ENCODE measurements at places on chromosomes 7 and 10. TPM values are rescaled to one million over a fixed set of nuclear protein-coding genes. Genes with fewer than 3 reads are reported as not detected.

- DNase-seq, result peak; percentile 91
Observed at GRCh38 chr7:32957326-32958045, at the start of gene FKBP9. FKBP9 (plus strand) TSS chr7:32957440; CDS start chr7:32957574, 134 bp downstream.

IGF2BP3 gene
- not detected for total RNA-seq

DNA sequence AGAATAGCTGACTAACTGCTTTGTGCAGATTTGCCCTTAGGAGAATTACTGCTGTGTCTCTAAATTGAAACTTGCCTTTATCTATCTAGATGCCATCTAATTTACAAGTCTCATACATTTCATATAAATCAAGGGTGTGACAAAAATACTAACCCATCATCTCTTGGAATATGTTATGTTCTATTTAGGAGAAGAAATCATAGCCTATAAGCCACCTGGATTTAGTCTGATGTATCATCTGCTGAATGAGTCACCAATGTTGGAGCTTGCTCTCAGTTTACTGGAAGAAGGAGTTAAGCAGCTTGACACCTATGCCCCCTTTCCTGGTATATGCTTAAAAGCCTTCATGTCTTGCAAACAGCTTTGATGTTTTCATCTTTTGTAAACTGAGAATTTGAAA, 43.5 kb downstream of the NUP205 start:
- DNase-seq, result no peak

PKD2L1 gene
- not detected for total RNA-seq

CARD11 gene
- 0.29 TPM for total RNA-seq

GRCh38 chr10:111275091-111275490, 198.3 kb downstream of the ADRA2A start:
- no peak for DNase-seq

UCN3 gene
- not detected for total RNA-seq

- DNase-seq, result no peak
Observed at GRCh38 chr10:61989995-61990760, 88.7 kb downstream of the ARID5B start.

DNA sequence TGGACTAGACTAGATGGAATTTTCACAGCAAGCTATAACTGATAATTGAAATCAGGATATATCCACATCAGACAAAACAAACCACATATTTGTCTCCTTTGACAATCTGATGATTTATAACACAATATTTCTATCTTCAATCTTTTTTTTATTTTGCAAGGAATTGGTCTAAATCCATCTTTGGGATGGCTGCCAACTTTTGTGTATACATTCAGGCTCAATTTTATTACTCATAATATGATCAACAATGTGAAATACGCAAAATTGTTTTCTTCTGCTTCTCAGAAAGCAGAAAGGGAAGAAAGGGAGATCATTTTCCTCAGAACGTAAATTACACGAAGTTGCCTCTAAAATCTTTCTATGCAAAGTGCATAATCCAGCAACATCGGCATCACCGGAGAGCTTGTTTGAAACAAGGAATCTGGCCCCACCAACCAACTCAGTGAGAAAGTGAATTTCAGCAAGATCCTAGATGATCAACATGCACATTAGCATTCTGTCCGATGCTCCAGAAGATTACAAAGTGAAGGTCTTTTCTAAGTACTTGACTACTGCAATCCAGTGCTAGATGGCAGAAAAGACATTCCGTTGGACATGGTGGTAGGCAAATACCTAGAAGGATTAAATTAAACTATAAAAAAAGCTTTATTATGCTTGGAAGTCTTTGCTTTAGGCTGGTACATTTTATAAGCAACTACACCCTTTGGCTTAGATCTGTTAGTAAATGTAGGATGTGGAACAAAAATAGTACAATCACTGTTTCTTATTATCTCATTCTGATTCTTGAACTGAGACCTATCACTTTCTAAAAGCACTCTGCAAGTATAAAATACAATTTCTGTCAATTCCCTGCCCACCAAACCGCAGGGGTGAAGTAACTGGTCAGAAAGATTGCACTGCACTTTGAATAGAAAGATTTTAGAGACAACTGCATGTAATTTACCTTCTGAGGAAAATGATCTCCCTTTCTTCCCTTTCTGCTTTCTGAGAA, 126.4 kb upstream of the RSU1 start:
- no peak for DNase-seq

GRCh38 chr10:71436268-71437125, 39.8 kb downstream of the CDH23 start:
- no peak for DNase-seq

- no peak for DNase-seq
Observed at GRCh38 chr10:133422223-133422806, 2.1 kb downstream of the SPRN start.

AKR1C1 gene
- 35.2 TPM for total RNA-seq

GRCh38 chr7:130878785-130879184, 144.8 kb upstream of the KLF14 start:
- no peak for DNase-seq

ZCCHC24 gene
- 17.3 TPM for total RNA-seq

DNA sequence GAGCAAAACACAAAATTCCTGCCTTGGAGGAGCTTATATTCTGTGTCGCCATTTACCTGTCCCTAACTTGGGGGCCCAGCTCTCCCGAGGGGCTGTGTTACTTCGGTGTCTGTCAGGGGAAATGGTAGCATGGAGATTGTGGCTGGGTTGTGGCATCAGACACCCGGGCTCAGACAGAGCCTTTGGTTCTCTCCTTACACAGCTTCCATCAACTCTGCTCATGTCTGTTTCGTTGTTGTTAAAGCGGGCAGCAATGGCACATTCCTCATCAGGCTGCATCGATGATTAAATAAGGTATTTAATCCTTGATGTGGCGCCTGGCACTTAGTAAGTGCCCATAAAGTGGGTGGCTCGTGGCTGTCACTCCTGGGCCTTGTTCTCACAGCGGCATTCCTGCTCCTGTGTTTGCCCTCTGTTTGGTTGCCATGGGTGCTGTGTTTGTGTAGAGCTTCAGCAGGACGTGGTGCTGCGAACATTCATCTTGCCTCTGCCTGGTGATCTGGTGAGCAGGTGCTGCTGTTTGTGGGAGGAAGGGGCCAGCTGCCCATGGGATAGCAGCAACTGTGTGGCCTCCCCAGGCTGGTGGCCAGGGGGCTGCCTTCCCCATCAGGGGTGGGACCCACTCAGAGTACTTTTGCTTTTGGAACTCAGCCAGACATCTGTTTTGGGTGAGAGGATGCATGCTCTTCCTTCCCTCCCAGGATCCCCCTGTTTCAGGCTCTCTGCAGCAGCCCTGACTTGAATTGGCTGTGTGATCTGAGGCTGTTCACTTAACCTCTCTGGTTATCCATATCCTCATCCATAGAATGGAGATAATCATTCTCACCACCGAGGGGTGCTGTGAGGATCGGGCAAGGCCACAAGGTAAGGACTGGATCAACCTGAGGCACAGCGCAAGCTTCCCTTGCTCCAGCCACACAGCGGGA, 207.2 kb upstream of the SVIL start:
- no peak for DNase-seq

- no peak for DNase-seq
Observed at GRCh38 chr10:10774416-10774815, 243.3 kb upstream of the CELF2 start.

GDF2 gene
- not detected for total RNA-seq

- no peak for DNase-seq
Observed at GRCh38 chr10:33073641-33074415, 115.8 kb upstream of the ITGB1 start.

WEE2 gene
- not detected for total RNA-seq

GRCh38 chr10:60396766-60397165, 7.1 kb upstream of the ANK3 start:
- no peak for DNase-seq

MMD2 gene
- total RNA-seq, result not detected

GRCh38 chr7:70693686-70694433, 438.1 kb upstream of the GALNT17 start:
- DNase-seq, result peak; percentile 85

TMEM184A gene
- 101 TPM for total RNA-seq

- DNase-seq, result no peak
Observed at GRCh38 chr7:767580-767940, 40.5 kb upstream of the PRKAR1B start.

DNA sequence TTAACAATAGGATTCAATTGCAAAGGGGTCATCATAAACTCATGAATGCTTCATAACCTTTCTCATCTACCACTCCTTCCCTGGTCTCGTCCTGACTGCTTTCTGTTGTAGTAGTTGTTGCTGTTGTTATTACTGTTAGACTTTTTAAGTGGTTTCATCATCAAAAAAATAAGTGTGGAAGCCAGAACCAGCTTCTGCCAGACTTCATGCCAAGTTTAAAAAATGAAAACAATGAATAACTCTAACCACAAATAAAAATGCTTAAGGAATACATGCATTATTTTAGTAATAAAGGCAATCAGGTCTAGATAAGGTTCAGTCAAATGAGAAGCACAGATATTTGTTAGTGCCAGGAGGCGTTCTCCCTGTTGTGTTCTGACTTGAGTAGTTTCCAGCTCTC, 85.4 kb downstream of the PCLO start:
- no peak for DNase-seq

GRCh38 chr10:8829592-8829991, 775.1 kb downstream of the GATA3 start:
- no peak for DNase-seq

VIM gene
- 1,198 TPM for total RNA-seq

SAP25 gene
- total RNA-seq, result not detected

GRCh38 chr7:95723583-95724180, 48.7 kb upstream of the DYNC1I1 start:
- DNase-seq, result no peak

- no peak for DNase-seq
Observed at GRCh38 chr7:149869867-149870266, 3.9 kb upstream of the ATP6V0E2 start.

ST8SIA6 gene
- total RNA-seq, result 3.2 TPM

RAMP3 gene
- total RNA-seq, result 32.9 TPM

CPED1 gene
- 3.5 TPM for total RNA-seq

PNLIPRP1 gene
- total RNA-seq, result not detected

GRCh38 chr7:158407581-158408317, 179.9 kb downstream of the PTPRN2 start:
- DNase-seq, result no peak

MOGAT3 gene
- not detected for total RNA-seq

DNA sequence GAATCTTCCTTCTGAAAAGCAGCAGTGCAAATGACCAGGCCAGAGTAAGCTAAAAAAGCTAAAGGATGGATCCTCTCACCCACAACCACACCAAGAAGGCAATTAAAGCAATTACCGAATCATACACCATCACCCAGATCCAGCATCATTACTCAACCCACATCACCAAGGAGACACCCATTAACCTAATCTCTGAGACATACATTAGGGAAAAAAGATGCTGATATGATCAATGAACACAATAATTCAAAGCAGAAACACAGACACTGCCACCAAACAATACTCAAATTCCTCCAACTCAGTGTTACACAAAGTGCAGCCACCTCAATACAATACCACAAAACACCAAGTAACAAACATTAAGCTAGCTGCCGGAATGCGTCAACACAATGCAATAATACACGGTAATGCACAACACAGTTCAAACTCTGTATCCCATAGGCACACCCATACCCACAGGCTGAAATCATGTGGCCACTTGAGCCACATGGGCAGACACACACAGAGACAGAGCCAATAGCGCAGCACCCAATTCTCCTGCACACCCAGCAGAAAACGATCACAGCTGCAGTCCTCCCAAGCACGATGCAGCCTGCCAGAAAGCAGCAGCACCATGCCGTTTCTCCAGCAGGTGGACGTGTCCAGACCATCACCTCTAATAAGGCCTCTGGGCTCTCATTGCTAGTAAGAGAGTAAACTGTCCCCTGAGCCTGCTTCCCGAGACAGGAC, 21.5 kb downstream of the PAX2 start:
- DNase-seq, result no peak

Data from suprapubic skin (tissue), 4 donors.